ENCODE measurements at places on chromosomes 12 and 14. TPM values are rescaled to one million over a fixed set of nuclear protein-coding genes. Genes with fewer than 3 reads are reported as not detected.
A peak's percentile ranks its signal among the peaks of the same experiment; 100 is the strongest.

DNA sequence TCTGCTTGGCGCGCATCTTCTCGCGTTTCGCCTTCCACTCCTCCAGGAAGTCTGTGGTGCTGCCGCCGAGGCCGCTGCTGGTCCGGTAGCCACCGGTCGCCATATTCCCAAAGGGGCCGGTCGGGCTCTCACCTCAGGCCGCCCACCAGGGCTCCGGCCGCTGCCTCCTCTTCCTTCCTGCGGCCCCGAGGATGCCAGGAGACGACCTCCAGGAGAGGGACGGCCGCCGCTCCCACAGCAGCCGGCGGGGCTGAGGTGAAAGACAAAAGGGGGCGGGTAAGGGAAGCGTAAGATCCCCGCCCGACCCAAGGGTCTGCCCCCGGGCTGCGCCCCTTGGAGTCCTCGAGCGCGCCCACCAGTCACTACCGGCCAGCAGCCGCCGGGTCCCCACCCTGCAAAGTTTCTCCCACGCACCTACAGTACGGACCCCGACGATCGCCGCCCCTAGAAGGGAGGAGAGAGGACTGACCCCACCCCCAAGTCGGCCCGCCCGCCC, 574 bp downstream of the PAWR start:
- DNase-seq, result no peak
- no peaks in the 10 kb centered on the region for H3K36me3 ChIP-seq
- H3K4me3 ChIP-seq, result peak overlapping the region; percentile 98
- H3K27me3 ChIP-seq, result no peaks in the 10 kb centered on the region
- H3K4me1 ChIP-seq, result peaks cover 9% of the 10 kb centered on the region
- peak overlapping the region; percentile 98 for H3K27ac ChIP-seq

GRCh38 chr12:52535574-52535973, 15.4 kb upstream of the KRT5 start:
- H3K36me3 ChIP-seq, result no peaks in the 10 kb centered on the region
- H3K27ac ChIP-seq, result no peak overlapping the region
- H3K4me1 ChIP-seq, result no peaks in the 10 kb centered on the region

DNA sequence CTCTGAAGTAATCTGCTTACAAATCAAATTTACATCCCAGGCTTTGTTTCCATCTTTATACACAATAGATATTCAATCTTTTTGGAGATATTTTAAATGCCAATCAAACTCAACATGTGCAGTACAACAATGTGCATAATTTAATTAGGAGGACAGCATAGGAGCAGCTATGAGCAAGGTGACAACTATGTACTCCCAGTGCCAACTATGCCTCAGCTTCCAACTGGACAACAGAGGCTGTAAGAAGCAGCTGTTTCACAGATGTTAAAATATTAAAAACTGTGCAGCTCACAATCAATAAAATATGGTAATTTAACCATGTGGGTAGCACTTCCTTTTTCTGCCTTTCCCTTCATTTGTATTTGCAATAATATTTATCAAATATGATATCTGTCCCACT, 99.9 kb downstream of the ST8SIA1 start:
- DNase-seq, result no peak
- no peaks in the 10 kb centered on the region for H3K4me1 ChIP-seq
- H3K27ac ChIP-seq, result no peak overlapping the region
- no peaks in the 10 kb centered on the region for H3K36me3 ChIP-seq
- no peak overlapping the region for H3K4me3 ChIP-seq

DNA sequence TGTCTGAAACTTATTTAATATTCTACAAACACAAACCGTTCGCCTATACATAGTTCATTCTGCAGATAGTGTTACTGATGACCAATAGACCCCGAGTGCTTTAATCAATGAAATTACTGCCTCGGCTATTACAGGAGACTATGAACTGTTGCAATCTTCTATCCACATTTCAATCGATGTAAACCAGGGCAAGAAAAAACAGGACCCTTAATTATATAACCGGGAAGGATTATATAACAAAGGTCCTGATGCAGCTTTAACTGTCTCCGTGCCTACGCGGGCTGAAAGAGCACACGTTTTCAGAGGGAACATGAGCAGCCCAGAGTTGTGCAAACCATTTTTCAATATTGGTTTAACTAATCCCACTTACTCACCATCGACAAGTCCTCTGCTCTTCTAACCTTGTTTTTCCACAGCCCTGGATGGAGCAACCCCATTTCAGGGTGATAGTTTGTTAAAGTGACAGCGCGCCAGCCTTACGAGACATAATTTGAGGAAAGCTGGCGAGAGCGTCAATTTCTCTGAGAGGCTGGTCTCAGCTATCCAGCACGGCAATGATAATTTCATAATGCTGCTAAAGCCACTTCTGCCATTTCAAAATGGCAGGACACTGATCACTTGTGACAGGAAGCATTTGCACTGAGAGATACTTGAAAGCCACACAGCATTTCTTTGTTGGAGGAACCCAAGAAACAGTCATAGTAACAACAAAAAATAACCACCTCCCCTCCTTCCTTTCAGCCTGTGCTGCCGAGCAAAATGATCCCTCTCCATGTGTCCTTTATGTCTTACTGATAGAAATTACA, 184.6 kb downstream of the FOXN3 start:
- no peaks in the 10 kb centered on the region for H3K36me3 ChIP-seq
- H3K4me3 ChIP-seq, result no peak overlapping the region
- H3K27me3 ChIP-seq, result no peaks in the 10 kb centered on the region
- H3K4me1 ChIP-seq, result no peaks in the 10 kb centered on the region
- DNase-seq, result no peak

NDRG2 gene
- total RNA-seq, result 251 TPM

SLC24A4 gene
- total RNA-seq, result 0.15 TPM

ZDHHC22 gene
- total RNA-seq, result not detected

KRT75 gene
- not detected for total RNA-seq

Data from breast epithelium (tissue), 4 donors.